ENCODE measurements at places on chromosomes 4 and X.
A peak's percentile ranks its signal among the peaks of the same experiment; 100 is the strongest.

DNA sequence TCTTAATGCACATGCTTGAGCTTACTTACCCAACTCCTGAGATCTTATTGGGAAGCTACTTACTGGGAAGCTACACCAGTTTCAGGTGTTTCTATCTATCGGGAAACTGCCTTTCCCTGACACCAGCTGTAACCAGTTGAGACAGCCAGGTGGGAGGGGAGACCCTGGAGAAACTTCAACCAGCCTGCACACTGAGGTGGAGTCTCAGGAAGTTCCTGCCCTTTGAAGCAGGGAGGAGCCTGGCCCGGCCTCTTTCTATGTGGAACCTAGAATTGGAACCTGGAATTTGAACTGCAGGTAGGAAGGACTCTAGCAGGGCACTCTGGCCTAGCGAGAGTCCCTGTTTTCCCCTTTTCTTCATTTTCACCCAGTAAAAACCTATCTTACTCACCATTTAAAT is 425.8 kb upstream of the PABPC4L start:
- no peak for DNase-seq

DNA sequence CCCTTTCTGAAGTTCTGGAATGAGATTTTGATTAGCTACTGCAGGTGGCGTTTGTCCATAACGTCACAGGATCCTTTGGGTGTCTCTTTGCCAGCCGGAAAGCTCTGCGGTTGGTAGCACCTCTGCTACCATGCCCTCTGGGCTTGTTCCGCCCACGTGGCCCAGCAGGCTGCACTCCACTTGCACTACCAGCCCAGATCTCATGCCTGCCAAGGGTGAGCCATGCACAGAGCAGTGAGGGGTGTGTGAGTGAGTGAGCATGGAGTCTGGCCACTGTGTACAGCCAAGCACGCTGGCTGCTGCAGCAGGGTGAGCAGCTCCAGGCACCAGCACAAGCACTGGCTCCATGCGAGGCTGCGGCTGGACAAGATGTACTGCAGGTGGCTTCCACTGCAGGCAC is 6.6 kb upstream of the HNRNPD start:
- DNase-seq = no peak

DNA sequence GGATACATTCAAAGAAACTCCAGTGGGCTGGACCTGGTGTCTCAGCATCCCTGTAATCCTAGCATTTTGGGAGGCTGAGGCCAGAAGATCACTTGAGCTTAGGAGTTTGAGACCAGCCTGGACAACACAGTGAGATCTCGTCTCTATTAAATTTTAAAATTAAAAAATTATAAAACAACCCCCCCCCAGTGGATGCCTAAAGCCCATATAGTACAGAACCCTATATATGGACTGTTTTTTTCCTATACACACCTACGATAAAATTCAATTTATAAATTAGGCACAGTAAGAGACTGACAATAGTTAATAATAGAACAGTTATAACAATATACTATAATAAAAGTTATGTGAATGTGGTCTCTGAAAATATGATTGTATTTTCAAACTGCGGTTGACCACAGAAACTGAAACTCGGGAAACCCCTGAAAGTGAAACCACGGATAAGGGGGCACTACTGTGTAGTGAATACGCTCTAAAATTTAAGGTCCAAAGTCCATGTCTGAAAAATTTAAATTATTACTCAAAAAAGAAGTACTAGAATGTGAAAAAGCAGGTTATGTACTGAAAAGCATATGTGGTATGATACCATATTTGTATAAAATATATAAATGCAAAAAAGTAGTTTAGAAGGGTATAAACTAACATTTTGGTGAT is 2.0 kb downstream of the SMIM14 start:
- DNase-seq = no peak

- no peak for DNase-seq
Measured at GRCh38 chr4:26061248-26061986, 147.4 kb downstream of the SMIM20 start.

- no peak for DNase-seq
Measured at GRCh38 chr4:3834186-3834662, 68.0 kb downstream of the ADRA2C start.

DNA sequence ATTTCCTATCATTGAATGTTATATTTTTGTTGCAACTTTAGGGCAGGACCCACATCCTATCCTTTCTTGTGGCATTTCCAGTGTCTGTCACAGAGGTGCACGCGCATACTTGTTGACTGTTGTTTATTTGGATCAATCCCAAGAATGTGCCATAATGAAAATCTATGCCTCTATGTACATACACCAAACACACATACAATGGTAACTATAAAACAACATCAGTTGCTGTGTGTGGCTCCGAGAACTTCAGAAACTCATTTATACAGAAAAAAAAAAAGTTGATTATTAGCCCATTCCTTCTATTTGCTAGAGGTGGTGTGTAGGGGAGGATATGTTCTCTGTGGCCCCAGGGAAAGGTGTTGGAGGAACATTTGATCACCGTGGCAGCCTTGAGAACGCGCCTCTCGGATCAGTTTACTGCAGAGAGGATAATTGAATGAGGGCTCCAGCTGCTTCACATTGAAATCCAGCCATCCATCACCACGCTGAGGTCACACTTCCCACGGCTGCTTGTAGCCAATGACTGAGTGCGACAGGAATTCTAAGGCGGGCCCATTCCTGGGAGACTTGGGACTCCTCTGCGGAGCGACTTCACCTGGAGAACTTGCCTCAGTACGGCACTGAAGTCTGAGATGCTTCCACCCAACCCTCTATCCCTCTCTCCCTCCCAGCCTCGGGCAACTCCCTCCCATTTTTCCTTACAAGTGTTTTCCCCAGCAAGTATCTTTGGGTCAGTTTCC is 19.5 kb downstream of the SMPX start:
- DNase-seq = no peak

GRCh38 chr4:185322803-185323202 is 72.9 kb downstream of the LRP2BP start:
- DNase-seq = no peak

GRCh38 chr4:5906191-5906590 is 13.3 kb upstream of the CRMP1 start:
- no peak for DNase-seq

GRCh38 chr4:32032136-32032672 is 1312.0 kb downstream of the PCDH7 start:
- DNase-seq = no peak

GRCh38 chrX:40460926-40461325 is 119.8 kb upstream of the ATP6AP2 start:
- DNase-seq = no peak

- DNase-seq = no peak
Measured at GRCh38 chr4:61853041-61853440, 652.9 kb downstream of the ADGRL3 start.

GRCh38 chr4:53477038-53477565 is 99.7 kb downstream of the FIP1L1 start:
- no peak for DNase-seq

DNA sequence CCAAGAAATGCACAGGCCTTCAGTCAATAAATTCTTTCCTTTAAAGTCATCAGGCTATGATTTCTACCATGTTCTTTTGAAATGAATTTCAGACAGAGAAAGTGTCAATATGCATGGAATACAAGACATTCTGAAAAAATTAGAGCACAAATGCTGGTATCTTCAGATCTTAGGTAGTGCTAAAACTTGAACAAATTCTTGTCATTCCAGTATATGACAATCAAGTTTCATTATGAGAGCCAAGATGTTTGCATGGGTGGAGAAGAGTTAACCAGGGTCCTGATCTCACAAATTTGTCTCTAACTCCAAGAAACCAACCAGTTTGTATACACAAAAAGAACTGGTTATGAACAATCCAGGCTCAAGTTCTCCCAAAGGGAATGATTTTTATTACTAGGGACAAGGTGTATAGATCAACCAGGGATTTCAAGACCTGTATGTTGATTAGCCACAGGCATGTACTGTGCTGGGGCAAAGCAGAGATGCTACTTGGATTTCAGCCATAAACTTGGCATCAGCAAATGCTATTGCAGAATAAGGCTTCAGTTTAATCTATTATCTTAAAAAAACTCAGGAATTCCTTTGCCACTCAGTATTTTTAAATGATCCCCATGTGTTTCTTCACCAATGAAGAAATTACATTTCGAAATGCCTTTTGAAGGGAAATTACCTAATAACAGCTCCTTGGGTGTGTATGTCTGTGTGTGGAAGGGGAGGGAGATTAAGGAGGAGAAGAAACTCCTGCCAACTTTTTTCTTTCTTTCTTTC is 69.7 kb downstream of the FANCB start:
- no peak for DNase-seq

- DNase-seq = no peak
Measured at GRCh38 chrX:79094075-79094832, 50.2 kb upstream of the GPR174 start.

DNA sequence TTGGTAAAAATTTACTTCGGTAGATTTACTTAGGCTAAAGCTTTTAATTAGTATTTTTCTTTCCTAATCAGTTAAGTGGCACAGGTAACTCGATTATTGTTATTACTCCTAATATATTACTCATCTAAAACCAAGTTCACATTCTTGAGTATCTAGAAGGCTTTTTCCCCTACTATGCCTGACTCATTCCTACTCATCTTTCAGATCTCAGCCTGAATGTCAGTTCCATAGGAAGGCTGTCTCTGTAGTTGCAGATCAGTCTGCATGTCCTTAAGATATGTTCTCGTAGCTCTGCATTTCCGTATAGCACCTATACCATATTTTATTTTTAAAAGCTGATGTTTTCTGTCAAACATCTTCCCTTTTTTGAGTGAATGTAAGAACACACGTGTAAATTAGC is 5.9 kb upstream of the FAM184B start:
- no peak for DNase-seq

DNA sequence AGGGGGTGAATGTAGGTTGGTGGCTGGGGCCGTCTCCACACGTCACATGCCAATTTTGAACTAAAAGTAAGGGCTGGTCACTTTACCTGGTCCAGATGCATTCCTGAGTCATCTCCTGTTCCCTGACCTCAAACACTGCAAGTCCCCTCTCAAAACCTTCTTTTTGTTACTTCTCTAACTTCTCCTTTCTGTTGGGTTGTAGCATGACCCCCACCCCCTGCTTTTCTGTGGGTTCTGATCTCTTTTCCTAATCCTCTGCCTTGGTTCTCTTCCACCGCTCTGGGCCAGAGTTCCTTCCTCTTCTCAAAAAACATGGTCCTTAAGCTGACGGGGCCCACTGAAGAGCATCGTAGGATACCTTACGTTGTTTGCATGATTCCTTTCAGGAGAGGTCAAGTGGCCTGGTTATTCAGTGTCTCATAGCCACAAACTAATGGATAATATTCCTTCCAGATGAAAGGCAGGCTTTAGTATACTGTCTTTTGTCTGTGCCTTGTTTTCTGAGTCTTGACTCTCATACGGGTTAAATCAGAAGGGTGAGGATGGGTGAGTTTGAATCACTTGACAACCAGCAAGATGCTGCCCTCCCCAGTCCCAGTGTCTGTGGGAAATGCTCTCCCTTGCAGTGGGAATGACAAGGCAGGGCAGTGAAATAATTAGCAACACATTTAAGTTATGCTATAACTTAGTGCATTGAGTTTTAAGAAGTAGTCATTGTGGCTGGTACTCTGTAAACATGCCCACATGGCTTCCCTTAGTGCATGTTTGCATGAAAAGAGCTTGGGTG is 15.1 kb downstream of the SMS start:
- no peak for DNase-seq

DNA sequence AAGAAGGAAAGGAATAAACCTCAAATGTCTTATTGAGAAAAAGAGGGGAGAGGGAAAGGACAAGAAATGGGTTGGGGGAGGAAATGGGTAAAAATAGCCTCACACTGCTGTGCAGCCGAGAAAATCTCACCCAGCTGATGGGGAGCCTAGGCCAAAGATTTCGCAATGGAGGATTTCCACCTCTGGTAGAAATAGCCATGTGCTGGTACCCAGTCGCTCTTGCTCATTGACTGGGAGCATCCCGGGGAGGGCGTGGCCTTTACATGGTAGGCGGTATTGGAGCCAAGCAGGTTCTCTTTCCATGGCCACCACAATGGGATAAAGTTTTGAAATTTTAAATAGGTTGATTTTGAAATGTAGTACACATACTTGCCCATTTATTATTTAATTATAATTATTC is 255.1 kb upstream of the LDB2 start:
- DNase-seq = no peak

- no peak for DNase-seq
Measured at GRCh38 chr4:126395664-126396063, 1080.9 kb downstream of the FAT4 start.

DNA sequence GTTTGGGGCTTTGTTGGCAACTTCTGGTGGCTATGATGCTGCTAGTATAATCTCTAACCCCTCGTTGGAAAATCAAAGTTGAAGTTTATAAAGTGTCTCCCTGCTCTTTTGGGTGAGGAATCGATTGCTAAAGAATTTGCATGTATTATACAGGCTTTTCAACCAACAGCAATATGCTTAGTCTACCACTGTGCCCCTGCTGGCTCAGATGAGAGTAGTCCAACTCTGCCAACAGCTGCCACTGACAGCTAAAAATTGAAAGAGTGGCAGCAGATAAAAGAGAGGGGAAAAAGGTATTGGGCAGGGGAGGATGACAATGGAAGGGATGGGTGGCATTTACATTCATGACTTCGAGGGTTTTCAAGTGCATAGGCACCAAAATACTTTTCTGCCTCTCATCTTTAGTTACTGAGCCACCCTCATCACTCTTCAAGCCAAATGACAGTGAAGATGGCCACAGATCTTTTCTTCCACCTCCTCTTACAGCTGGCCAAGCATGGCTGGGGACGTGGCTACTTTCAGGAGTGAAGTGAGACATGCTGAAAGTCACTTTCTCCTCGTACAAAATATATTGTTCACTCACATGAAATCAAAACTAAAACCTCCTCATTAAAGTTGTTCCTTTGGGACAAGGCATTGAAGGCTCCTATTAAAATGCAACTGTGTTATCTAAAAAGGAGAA is 2.7 kb upstream of the GRIA3 start:
- no peak for DNase-seq

DNA sequence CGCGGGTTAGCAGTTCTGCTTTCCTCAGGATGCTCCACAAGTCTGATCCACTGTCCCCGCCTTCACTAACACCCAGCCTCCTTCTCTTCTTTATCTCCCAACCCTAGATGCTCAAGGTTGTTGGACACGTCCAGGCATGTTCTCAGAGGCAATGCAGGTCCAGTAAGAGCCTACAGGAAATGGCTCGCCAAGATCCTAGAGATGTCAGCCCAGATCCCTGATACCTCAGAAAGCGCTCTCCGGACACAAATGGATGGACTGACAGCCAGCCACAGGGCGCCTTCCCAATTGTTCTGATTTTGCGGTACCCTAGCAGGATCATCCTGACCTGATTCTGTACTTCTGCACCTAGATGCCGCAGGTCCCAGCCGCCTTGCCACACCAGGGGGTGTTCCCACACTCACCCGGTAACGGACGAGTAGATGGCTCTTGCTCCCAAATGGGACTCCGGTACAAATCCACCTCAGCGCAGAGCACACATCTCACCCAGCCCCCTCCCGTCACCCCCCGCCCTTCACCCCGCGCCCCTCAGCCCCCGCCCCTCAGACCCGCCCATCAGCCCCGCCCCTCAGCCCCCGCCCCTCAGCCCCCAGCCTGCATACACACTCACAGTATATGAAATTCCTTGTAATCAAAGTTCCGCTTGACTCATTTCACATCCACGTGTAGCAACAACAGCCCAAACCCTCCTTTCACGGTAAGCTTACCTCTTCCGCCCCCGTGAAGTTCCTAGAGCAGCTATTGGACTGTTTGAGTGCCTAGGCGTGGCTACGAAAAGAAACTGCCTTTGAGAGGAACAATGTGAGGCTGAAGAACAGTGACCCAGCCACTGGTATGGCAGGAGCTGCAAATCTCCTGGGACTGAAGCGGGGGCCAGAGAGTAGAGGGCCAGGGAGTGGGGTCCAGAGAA is at the start of gene EDA2R:
Gene EDA2R (minus strand): TSS at position 488 of the 910 bp plus-strand sequence. CDS start 23,058 bp downstream, outside the sequence.
- DNase-seq = peak; percentile 67

GRCh38 chrX:112696481-112696880 is 16.7 kb upstream of the LHFPL1 start:
- no peak for DNase-seq
